Adrenal gland (tissue), 19 donors: ENCODE measurements at places on chromosomes 6 and 20.

DNA sequence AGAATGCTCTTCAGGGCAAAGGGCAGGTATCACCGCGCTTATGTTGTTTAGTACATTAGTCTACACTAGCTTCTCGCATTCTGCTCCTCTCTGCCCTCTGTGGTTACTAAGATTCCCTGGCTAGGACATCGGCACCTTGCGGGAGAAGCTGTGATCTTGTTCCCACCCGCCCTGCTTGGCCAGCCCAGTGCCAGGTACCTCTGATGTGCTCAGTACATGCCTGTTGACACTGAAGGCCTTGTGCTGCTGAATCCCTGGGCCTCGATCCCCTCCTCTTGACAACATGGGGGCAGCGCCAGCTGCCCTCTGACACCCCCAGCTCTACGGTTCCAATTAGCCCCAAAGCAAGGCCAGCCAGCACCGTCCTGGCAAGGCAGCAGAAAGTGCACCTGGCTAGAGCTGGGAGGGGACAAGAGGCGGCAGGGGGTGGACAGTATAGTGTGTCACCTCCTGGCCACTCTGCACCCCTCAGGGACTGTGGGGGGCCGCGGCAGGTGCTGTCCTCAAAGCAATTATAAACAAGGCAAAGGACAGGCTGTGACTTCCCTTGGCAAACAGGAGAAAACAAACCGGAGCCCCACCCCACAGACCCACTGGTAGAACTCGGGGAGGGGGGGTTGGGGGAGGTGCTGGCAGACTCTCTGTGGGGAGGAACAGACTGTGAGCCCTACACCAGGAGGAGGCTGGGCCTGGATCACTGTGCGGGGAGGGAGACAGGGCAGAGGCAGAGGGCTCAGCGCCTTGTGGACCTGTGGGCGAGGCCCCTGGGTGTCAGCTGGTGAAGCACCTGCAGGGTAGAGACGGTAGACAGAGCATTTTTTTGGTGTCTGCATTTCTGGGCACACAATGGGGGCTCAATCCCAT, 7.1 kb downstream of the TFEB start:
- DNase-seq: no peak

DNA sequence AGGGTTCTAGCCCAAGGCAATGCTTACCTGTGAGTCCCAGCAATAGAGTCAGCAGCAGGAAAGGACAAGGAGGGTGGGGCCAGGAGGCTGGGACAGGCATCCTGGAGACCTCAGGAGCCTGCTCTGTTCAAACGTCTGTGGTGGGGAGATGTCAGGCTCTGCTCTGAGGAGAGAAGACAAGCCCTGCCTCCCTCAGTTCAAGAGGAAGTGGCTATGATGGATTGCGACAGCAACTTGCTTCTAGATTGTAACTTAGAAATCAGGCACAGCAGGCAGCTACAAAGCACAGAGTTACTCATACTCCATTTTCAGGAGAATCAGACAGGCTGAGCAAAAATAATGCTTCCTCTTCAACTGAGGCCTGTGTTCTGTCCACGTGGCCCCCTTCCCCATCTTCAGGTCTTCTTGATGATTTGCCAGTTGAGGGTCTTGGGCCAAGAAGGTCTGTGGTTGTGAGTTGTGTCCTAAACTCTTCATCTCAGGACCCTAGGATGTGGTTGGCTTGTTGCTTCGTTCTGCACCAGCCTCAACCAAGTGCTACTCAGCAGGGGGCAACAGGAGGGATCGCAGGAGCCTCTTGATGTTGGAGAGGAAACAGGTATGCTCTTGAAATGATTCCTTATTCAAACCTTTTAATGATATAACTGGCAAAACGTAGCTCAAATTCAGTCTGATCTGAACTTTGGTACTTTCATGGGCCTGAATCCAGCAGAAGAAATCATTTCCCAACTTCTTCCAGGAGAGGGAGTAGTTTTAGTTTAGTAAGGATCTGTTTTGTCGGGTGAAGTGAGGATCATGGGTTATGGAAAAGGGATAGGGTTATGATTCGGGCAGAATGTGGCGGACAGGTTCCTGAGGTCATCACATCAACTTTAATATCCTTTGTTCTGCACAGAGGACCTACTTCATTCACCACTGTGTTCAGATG, 31.0 kb downstream of the SIRPB1 start:
- DNase-seq: no peak

DNA sequence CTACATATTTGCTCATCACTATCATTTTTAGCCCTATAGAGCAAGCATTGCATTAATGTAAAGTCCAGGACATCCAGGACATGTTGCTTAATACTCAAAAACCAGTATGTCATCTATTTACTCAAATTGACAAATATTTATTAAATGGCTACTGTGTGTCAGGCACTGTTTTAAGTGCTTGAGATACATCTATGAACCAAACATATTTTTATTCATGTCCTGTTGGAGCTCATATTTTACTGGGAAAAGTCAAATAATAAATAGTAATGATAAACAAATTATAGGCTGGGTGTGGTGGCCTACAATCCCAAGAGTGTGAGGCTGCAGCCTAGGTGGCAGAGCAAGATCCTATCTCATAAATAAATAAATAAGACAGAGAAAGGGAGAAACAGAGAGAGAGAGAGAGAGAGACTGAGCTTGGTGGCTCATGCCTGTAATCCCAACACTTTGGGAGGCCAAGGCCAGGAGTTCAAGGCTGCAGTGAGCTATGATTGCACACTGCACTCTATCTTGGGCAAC, 227.9 kb downstream of the GJA1 start:
- DNase-seq: no peak

GRCh38 chr20:15236812-15237211, 899.4 kb upstream of the FLRT3 start:
- DNase-seq: peak; percentile 29

- DNase-seq: no peak
Observed at GRCh38 chr6:116695401-116695800, 14.4 kb downstream of the KPNA5 start.

DNA sequence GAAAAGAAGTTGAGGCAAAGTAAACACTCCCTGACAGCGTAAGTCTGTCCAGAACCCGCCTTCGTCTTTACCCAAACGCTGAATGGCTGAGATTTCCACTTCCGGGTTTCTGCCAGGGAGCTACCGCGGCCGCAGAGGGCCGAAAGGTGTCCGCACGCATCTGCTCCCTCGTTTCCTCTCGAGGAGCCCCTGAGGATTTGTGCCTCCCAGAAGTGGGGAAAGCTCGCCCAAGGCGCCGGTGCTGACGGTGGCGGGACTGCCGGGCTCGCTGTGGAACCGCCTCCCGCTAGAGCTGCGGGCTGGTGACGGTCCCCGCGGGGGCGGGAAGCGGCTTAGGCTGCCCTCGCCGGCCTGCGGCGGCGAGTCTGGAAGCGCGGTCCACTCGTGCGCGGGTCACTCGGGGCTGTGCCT, 1760.2 kb upstream of the DEFB115 start:
- DNase-seq: no peak

DNA sequence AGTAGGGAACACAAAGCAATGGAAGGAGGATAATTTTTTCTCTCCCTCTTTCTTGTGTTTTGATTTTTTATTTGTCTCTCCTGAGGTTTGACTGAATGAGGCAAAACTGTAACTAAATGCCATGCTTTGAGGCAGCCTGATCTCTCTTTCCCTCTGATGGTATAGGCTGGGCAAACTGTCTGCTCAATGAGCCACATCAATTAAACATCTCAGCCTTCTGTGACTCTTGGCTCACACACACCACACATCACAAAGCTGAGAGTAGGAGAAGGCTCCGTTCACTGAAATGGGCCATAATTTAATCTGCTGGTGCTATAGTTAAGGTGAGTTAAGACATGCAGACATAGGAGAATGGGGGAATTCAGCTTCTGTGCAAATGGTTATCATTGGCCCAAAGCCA, 28.1 kb upstream of the SCGN start:
- DNase-seq: no peak

- no peak for DNase-seq
Observed at GRCh38 chr6:134340179-134340975, 22.5 kb upstream of the SGK1 start.
